Activated T-helper 1 cell treated with Interleukin-2 at 50 U/mL for 16 hours (primary cell): ENCODE measurements at places on chromosomes 12 and 14.

- DNase-seq: no peak
Observed at GRCh38 chr12:34346372-34347034, 324.2 kb downstream of the ALG10 start.

DNA sequence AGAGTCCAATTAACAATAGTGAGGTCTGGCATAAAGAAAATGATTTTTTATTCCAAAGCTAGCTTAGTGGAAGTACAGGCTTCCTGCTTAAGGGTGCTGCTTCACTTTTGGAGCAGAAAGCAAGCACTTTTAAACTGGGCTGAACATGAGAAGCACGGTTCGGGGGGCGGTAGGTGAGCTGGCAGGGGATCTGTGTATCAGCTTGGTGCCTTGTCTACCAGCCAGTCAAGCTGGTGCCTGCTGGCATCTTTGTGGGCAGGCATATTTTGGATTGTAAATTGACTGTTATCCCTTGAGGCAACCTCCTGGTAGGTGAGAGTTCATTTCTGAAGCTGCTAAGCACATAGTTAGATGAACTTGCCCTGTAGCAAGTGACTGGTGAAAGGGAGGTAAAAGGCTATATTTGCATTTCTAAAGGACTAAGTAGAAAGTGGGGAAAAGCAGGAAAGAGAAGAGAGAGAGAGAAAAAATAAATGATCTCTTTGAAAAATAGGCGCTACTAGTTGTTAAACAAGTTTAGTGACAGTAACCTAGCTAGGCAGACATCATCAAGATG, 121.1 kb upstream of the SYT10 start:
- DNase-seq: no peak

DNA sequence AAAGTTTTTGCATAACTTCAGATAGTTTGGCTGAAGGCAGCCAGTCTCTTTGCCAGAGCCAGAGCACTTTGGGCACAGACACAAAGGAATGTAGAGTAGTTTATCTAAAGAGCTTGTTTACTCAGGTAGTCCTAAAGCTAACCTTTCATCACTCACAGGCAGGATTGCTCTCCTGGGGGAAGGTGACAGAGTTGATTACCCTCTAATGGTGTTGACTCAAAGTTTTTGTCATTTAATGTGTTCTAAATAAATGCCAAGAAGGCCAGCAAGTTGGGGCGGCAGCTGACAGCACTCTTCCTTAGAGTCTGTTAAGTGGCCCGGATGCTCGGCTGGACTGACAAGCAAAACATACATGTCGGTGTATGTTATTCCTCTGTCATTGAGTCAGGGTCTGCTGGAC, 9.3 kb upstream of the TAS2R46 start:
- DNase-seq: no peak

GRCh38 chr12:39240587-39240986, 202.3 kb downstream of the KIF21A start:
- no peak for DNase-seq

- peak; percentile 10 for DNase-seq
Observed at GRCh38 chr12:103884316-103884715, 43.3 kb upstream of the NT5DC3 start.

GRCh38 chr12:19972325-19973288, 395.7 kb upstream of the PDE3A start:
- DNase-seq: no peak

DNA sequence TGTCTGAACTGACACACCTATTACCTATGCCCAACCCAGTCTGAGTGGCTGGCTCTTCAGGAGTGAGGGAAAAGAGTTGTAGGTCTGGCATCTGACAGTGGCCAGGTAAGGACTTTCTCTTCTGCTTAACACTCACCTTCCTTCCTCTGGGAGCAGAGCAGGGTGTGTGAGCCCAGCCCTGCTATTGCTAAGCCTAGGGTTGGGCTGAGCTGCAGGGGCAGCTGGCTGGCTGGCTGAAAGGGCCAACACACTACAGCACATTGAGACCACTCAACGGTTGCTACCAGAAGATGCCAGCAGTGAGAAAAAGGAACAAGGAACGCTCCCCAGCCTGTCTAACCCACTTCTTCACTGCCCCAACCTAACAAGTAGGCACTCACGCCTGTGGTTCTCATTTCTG, 201.2 kb downstream of the DPF3 start:
- DNase-seq: no peak

- no peak for DNase-seq
Observed at GRCh38 chr12:2759733-2760132, 35.0 kb upstream of the FKBP4 start.

DNA sequence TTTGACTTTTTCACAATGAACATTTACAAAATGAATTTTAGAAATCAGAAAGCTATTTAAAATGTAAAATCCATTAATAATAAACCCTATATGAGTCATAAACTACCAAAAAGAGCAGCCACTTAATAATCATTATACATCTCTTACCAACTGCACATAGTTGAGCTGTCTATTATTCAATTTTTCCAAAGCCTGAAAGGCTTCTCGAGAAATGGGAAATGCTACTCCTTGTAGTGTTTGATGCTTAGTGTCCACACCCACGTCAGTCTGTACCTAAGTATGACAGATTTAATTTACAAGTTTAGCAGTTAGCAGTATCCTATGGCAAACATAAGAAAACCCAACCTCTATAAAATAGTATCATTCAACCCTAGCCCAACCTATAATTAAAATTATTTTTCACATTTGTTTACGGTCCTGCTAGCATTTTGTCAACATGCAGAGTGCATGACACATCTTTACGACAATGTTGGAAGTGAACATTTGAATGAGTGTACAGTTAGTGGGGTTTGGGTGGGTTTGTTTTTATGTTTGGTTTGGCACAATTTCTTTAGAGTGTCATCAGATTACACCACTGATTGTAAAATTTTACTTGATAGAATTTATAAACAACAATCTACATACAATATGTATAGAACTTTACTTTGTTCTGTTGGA, 8.4 kb downstream of the TWF1 start:
- DNase-seq: no peak
